ENCODE measurements at places on chromosomes 2 and 18.

GRCh38 chr2:139940686-139941085, 1160.5 kb upstream of the NXPH2 start:
- no peak for DNase-seq

- no peak for DNase-seq
Observed at GRCh38 chr2:237873897-237874551, 14.6 kb downstream of the RAMP1 start.

DNA sequence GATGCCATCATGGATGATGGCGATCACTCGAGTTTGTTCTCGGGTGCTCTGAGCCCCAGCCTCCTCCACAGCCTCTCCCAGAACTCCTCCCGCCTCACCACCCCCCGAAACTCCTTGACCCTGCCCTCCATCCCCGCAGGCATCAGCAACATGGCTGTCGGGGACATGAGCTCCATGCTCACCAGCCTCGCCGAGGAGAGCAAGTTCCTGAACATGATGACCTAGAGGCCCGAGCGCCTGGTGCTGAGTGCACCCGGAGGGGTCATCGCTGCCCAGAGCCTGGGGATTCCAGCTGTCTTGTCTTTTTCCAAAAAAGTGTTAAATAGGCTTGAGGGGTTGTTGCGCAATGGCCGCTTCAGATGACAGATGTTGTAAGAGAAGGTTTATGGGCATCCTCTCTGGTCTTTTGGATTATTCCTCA, 254.8 kb downstream of the GLI2 start:
- no peak for DNase-seq

DNA sequence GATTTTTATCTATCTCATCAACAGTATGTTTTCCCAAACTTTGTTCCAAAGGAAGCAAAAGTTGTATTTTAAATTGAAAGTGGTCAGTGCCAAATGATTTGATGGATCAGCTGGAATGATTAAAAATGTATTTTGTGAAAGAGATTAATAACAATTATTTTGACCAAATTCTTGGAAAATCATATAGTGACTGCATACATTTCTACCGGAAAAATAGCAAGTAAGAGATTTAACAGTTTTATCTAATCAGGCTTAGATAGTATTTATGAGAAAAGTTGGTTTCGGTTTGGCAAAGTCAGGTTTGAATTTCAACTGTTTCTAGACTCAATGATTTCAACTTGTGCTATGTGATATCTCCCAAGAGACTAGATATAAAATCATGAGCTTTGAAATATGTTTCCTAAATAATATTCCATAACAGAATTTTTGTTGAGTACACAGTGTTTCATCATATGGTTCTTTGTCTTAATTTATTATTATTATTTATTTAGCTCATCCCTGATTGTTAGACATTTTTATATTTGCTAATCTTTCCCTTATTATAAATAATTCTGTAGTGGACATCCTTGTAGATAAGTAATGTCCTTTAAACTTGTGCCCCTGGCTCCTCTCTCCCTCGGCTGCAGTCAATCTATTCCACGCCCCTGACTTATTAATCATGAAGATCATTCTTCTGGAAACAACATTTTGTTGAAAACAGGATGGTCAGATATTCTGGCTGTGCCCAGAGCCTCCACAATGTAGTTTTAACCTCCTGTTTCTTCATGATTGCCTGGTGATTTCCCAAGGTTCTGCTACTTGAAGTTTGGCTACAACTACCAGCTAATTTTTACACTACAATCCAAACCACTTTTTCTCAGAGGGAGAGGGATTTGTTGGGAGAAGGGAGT, 520.7 kb upstream of the TCF4 start:
- DNase-seq = no peak

- DNase-seq = no peak
Observed at GRCh38 chr2:54348646-54349045, 92.6 kb upstream of the TSPYL6 start.

DNA sequence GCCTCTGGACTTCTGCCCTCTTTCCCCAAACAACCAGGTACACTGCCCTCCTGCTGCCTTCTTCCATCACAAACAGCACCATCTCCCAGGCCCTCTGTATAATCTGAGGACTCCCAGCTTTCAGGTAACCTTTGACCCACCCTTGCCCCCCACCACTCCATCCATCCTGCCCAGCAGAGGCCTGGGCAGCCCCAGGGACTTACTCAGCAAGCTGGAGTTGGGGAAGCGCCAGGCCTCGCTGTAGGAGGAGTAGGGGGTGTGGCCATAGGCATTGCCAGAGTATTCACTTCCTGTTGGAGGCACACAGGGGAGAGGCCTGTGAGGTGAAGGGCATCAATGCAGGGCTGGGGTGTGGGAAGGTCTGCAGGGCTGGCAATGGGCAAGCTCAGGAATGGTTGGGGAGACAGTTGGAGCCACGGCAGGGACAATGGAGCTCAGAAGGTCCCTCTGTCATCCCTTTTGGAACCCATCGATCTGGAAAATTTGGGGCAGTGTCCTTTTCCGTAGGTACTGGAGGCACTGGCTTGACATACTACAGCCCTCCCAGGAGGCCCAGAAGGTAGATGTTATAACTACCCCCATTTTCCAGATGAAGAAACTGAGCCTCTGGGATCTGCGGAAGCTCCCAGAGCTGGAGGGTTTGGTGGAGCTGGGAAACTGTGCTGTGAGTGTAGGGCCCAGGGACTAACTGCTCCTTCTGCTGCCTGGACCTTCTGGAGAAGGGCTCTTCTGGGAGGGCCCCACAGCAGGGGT, 46.3 kb downstream of the PSD4 start:
- DNase-seq = no peak

DNA sequence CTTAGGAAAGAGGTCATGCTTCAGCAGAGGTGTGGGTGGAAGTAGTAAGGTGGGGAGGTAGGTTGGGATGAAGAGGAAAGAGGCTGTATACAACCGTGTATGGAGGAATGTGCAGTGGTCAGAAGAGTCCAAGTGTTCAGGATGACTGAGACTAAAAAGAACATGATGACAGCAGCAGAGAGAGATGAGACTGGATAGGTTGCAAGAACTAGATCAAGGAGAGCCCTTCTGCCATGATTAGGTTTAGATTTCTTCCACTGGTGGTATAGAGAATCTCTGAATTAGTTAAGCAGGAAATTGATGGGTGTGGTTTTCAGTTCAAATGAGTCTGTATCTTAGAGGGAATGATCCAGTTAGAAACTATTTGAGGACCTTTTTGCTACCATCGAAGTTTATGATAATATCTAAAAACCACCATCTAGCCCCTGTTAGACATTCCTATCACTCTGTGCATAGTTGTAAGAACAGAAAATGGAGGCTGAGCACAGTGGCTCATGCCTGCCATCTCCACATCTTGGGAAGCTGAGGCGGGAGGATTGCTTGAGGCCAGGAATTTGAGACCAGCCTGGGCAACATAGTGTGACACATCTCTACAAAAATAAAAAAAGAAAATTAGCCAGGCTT, 221.0 kb downstream of the LTBP1 start:
- no peak for DNase-seq

DNA sequence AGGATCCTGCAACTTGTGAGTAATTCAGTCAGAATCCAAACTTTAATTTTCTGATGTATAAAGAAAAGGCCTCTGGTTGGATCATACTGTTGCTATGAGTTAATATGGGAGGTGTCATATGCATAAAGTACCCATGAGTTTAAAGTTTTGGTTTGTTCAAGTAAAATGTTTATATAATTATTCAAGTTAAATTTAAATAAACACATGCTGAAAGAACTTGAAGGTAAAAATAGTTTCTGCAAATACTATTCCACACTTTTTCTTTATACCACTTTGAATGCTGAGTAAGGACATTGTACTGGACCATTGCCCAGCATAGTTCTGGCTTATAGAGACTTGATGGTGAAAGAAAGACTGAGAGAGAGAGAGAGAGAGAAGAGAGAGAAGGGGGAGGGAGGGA, 30.7 kb downstream of the PKP4 start:
- no peak for DNase-seq

- DNase-seq = no peak
Observed at GRCh38 chr2:181857483-181857882, 34.0 kb upstream of the ITPRID2 start.

DNA sequence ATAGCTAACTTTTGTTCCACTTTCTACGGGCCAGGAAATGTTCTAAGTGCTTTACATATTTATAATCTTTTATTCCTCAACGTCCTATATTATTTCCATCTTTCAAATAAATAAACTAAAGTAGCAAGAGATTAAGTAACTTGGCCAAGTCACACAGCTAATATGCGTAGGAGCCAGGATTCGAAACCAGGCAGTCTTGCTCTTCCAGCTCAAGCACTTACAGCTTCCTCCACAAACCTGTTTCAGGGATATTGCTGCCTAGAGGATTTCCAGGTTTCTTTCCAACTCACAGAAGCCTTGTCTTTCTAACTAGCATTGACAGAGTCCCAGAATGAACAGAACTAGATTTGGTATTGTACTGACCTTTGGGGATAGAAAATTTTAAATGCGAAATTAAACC, 102.5 kb downstream of the FIGN start:
- DNase-seq = no peak

DNA sequence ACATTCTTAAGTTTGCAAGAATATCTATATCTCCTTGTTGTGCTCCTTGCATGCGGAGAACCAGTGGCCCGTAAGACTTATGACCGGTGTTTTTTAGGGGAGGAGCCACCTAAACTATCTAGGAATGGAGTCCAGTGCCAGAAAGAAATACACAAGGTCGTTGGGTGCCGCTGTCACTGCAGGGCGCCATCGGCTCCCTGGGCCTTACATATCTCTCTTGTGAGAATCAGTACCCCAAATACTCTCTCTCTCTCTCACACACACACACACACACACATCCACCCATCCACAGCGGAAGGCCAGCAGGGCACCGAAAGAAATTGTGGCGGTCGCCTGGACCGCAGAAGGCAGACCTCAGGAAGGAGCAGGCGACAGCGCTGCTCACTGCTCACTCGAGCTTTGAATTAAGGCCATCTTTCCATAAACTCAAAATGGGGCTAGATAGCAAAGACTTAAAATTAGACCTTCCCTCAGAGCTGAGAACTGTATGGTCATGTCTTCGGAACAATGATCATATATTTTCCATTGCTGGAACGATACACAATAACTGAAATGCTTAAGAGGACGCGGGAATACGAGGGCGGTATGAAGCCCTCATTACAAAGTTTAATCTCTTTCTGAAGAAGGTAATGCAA, 10.4 kb downstream of the NR4A2 start:
- peak; percentile 13 for DNase-seq

DNA sequence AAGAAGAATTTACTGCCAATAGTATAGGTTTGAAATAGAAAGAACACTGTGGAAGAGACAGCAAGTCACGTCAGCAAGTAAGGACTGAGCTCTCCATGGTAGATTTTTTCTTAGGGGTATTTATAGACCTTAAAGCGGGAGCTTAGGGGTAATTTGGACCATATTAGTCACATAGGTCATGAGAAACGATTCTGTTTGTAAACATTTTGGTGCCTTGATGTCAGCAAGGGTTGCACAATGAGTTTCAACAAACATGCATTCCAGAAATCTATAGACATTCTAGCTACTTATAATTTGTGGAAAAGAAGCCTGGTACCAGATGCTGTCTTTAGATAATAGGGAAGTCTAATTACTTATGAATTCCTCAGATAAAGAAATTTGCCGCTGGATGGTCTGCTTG, 624.7 kb downstream of the TDRD15 start:
- DNase-seq = no peak

DNA sequence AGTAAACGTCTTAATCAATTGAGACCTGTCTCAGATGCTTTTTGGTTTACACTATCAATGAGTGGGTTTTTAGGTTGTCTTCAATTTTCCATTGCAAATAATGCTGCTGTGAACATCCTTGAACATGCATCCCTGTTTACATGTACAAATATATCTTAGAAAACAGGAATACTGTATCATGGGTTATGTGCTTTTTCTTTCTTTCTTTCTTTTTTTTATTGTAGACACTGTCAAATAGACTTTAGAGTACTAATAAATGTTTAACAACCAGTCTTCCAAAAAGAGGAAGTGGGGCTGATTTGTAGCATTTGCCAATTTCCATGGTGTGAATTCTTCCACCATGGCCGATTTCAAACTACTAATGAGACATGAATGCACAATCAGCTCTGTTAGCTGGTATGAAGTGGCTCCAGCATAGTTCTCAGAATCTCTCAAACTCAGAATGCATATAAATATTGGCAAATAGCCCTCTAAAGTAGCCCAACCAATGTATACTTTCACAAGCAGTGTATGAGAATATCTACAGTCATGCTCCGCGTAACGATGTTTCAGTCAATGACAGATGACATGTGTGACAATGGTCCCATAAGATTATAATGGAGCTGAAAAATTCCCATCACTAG, 50.3 kb upstream of the B3GNT2 start:
- DNase-seq = no peak

DNA sequence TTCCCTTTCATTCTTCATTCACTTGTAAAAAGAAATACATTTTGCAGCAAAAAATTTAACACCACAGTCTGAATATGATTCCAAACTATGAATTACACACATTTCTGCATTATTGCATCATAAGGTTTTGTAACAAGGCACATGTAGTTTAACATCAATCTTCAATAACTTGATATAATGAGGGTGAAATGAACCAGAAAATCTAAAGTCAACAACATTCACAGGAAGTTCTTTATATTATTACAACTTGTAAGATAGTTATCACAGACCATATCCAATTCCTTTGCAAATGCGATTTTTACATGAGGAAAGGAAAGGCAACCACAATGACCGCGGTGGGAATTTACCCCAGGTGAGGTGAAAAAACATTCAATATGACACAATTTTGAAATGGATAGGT, 213.3 kb downstream of the NAPG start:
- DNase-seq = no peak

DNA sequence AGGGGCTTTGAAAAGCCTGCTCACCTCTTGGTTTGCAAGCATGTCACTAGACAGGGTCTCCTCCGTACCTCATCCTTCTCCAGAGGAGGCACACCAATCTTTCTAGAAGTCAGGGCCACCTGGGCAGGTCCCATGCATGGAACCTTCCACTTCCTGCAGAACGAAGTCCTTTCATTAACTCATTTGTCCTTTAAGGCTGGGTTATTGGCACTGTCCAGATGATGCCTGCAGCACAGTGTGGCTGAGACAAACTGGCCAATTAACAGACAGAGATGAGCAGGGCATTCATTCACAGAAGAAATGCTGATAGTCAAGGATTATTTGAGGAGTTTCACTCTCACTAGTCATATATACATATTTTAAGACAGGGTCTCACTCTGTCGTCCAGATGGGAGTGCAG, 245.3 kb downstream of the TFCP2L1 start:
- no peak for DNase-seq

DNA sequence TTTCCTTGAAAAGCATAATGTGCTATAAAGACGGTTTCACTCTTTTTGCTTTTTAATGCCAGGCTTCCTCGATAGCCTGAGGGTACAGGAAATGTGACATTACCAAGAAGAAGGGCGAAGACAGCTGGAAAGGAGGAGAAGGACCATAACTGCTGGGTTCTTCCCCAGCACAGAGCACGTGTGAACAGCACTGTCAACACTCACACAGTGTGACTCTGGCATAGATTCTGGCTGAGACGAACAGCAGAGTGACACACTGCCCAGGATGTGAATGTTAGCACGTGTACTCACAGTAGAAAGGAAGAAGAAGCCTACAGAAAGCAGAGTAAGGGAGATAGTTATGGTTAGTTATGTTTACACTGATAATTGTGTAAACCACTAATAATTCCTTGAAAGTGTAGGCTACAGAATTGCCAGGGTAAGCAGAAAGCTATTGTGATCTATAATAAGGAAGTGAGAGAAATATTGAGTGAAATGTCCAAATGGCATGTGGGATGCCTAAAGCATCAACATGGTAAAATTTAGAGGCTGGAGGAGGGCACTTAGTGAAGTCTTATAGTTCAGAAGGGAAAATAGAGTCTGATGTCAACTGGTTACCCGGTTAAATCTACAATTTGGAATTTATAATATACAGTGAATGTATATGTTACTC, 198.2 kb downstream of the DLGAP1 start:
- DNase-seq = no peak
